ENCODE measurements at places on chromosomes 7 and 10.
A peak's percentile ranks its signal among the peaks of the same experiment; 100 is the strongest.

DNA sequence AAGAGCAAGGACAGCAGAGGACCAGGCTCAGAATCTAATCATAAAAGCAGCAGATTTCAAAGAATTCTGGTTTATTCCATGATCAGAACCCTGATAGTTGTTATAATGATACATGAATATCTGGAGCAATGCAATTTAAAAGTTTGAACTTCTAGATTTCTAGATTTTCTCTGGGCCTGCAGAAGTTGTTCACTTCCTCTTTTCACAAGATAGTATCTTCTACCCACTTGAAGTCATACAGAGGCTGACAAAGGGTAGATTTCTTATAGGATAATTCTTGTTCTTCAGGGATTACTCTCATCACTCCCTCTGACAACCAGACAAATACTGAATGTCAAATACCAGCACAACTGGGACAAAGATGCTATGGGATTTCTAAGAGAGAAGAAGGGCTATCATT, 320.0 kb upstream of the ETV1 start:
- DNase-seq: no peak

- no peak for DNase-seq
These were observed 224.1 kb downstream of the DOCK4 start for GRCh38 chr7:111982133-111982532.

GRCh38 chr7:10121631-10122030, 852.0 kb upstream of the PHF14 start:
- DNase-seq: no peak

GRCh38 chr7:142789441-142789840, 18.7 kb downstream of the PRSS2 start:
- DNase-seq: peak; percentile 36

GRCh38 chr7:155093596-155093995, 23.5 kb downstream of the HTR5A start:
- DNase-seq: no peak

DNA sequence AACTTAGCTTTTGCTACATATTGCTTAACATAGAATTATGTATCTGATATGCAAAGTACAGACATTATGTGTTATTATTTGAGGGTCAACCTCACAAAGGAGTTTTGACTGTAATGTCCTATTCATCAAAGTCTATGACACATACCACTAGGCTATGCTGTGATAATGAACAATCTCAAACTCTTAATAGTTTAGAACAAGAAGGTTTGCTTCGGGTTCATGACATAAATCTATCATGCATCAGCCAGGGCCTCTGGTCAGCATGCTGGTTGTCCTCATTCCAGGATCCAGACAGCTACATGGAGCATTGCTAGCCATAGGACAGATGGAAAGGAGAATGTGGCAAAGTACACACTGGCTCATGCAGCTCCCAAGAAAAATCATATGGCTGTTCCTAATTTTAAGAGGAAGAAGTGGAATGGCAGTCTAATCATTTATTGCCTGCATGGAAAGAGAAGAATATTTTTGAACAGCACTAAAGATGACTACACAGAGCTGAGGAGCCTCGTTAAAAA, 332.1 kb downstream of the GPR158 start:
- no peak for DNase-seq

GRCh38 chr10:131743190-131744151, 157.3 kb upstream of the PPP2R2D start:
- no peak for DNase-seq

DNA sequence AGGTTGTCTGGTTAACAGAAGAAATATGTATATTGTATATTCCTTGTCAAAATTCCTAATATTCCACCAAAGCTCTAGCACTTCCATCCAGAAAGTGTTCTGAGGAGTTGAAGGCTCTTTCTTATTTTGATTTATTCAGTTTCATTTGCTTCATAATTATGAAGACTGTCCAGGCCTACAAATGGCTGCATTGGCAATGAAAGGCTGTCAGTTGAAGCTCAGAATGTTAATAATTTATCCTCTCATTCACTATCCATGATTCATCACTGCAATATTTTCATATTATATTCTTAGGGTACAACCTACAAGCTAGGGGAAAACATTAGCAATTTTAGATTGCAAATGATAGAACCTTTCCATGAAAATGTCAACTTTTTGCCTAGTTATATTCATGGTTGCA, 57.3 kb downstream of the ARID5B start:
- no peak for DNase-seq

GRCh38 chr7:148543302-148543701, 47.3 kb upstream of the C7orf33 start:
- no peak for DNase-seq

DNA sequence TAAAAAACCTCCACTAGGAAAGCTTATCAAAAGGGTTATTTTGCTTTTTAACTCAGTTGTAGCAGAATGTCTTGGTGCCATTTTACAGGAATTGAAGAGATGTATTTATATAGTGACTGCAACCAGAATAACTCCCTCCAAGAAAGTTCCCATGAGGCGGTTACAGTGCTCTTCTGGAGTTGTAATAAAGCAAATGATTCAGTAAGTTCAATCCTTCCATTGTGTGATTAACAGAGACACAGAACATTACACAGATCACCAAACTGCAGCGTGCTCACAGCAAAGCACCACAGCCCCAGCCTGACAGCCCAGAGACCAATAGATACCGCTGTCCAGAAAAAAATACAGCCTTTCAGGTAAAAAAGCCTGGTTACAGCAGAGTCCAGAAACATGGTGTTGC, 21.9 kb upstream of the CABCOCO1 start:
- no peak for DNase-seq

DNA sequence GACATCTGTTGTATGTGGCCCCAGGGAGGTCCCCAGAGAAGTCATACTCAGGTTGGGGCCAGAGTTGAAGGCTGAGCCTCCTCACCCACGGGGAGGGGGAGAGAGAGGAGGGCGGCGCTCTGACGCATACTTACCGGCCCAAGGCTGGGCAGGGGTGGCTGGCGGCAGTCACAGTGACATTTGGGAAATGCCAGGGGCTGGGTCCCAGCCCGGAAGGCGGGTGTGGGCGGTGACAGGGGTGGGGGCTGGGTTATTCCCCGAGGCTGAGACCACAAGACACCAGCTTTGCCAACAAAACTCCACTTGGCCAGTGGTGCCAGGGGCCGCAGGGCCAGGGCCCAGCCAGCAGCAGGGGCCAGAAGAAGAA, 41.1 kb downstream of the RASGEF1A start:
- no peak for DNase-seq

DNA sequence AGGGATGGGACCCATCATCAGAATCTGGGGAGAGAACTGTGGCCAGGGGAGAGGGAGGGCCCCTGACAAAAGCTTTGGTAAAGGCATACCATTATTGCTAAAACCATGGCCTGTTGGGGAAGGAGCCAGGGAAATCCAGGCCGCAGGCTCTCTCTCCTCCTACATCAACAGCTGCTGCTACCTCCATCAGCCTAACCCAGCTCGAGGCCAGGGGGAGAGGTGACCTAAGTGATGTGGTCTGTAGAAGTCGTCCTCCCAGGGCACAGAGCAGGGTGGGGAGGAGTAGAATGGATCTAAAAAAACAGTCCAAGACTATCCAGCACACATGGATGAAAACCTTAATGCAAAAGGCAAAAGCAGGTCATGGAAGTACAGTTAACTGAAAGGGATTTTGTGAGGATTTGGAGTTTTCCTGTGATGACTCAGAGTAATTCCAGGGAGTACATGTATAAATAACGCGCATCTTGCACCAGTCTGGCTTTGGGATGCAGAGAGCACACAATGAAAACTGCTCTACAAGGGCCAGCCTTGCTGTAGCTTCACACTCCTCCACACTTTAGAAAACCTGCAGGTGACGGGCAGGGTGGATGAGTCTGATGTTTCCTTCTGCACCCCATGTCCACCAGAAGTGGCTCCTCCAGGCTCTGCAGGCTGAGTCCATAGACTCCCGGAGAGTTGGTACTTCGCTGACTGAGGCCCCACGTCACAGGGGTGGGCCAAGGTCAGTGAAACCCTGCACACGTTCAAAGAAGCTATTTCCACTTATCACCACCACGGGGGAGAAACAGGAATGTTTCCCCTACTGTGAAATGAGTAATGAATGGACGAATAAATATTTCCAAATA, 38.5 kb upstream of the MSMB start:
- DNase-seq: no peak

GRCh38 chr10:116398224-116398623, 29.4 kb upstream of the PNLIPRP3 start:
- no peak for DNase-seq

GRCh38 chr7:130065500-130066152, 4.7 kb upstream of the KLHDC10 start:
- no peak for DNase-seq

DNA sequence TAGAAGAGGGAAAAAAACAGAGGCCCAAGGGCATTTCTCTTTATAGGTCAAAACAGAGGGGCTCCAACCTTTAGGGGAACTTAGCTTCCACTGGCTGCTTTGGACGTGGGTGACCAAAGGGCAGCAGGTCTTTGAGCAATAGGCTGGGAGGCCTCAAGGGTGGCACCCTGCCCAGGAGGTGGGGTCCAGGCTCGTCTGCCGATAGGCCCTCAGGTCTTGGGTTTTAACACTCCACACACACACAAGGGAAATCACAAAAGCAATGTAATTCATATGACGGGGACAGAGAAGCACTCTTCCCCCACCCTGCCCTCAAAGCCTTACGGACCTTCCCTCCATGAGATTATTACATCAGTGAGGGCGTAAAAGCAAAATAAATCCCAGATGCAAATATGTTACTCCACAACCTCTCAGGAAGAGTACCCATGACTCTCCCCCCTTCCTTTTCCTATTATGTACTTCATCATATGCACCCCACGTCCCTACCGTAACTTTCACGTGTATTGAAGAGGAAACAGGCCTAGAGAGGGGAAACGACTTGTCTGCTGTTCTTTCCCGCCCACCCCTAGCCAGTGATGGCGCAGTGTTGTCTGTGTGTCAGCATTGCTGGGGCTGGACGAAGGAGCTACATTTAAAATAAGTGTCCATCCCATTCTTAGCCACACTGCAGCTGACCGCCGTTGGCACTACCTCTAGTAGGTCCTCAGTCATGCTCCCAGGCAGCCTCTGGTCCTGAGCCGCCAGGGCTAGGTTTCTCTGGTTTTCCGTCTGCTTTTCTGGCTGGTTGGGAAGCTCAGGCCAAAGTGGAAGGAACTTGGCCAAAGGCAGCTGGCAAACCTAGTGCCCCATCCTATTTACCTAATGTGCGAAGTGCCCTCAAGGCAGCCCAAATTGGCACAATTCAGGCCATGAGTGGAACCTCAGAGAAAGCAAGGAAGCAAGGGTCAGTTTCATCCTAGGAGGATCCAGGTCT, 2.1 kb downstream of the PCBD1 start:
- DNase-seq: no peak

- DNase-seq: no peak
These were observed 108.2 kb downstream of the LHPP start for GRCh38 chr10:124569623-124570470.

DNA sequence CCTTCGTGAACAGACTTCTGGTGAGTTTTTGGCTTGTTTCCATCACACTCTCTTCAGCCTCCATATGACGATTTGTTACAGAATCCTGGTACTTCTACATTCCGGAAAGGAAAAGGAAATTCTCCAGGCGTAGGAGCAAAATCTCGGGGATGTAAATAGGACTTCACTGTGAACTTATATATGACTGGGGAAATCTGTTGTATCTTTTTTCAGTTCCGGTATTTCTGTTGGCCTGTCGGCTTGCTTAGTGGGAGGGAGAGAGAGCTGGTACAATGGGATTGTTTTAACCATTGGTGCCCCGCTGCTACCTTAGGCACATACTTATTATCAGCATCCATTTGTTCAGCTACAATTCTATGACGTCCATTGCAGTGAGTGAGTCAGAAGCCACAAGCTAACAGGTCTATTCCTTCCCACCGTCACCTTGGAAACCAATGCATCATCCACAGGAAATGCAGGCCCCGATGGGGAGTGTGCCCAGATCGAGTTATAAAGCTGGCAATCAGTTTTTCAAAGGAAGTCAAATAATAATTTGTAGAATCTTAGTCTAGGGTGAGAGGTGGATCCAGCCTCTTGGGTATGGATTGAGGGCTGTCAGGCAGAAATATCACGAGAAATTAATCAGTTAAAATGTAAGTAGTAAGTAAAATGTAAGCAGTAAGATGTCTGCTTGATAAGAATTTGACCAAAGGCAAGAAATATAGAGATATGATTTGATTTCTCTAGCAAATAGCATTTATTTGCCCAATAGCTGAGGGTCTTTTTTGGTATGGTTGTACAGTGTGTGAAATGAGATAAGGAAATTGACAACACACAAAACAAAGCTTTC, 92.0 kb upstream of the MKLN1 start:
- peak; percentile 63 for DNase-seq

- no peak for DNase-seq
These were observed 98.7 kb downstream of the CALCR start for GRCh38 chr7:93475811-93476210.

- no peak for DNase-seq
These were observed 10.7 kb upstream of the OGA start for GRCh38 chr10:101828766-101829551.

DNA sequence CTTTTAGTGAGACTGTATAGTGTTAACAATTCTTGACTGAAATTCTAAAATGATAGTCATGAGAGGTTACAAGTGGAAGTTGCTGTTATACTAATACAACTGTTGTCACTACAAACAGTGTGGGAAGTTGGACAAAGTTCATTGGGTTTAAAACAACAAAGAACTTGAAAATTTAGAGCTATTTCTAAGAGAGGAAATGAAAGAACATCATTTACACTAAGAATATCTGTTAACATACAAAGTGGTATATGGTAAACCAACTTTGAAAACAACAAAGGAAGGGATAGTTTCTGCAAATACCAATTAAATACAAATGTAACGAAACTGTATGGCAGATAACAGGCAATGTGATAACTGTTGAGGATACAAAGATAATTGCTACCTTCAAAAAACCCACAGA, 11.6 kb downstream of the MTPN start:
- DNase-seq: no peak

DNA sequence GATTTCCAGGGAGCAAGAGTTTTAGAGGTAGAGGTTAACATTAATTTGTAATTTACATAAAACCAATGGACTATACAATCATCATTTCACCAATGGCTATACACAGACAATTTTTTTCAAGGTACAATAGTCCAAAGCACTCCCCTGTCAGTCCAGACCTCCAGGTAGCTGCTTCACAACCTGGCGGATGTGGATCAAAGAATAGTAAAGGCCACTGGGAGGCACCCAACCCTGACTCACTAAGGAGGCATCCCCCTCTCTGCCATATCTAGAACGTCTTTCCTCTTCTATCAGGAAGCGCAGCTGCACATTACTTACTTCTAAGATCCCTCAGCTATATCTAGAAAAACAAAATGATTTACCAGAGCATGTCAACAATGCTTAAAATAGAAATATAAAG, 217.7 kb upstream of the AOAH start:
- DNase-seq: no peak

- no peak for DNase-seq
These were observed 107.8 kb upstream of the ZNF438 start for GRCh38 chr10:31139497-31139896.

- no peak for DNase-seq
These were observed 15.9 kb downstream of the AQP1 start for GRCh38 chr7:30927559-30927958.

- DNase-seq: no peak
These were observed 74.2 kb downstream of the MALSU1 start for GRCh38 chr7:23373151-23374004.

GRCh38 chr7:55432939-55433784, 68.0 kb downstream of the LANCL2 start:
- peak; percentile 49 for DNase-seq
